ENCODE measurements at places on chromosomes 16 and 17.

- DNase-seq, result no peak
Measured at GRCh38 chr17:52134641-52135040, 23.9 kb downstream of the CA10 start.

DNA sequence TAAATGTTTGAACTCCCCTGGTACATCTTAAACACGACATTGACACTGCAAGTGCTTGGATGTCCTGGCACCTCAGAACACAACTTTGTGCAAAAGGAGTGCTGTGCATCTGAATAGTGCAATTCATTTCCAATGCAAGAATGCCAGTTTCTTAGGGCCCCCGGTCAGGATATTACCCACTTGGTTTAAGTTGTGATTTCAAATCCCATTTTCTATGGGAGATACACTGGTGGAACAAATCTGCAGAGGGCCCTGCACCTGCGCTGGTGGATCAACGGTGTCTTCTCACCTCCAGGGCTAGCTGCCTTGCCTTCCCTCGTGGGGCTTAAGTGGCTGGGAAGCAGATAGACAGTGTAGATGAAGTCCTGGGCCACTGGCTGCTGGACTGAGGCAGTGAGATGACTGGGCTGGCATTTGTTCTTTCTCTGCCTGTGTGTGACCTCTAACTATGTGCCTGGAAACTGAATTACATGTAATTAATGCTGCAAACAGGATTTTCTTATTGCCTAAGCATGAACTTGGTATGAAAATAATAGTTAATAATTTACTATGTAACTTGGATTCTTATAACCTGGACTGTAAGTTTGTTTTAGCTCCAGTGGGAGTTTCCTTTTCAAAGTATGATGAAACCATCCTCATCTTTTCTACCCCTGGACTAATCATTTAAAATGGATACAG, 20.9 kb downstream of the HAPSTR1 start:
- no peak for DNase-seq

DNA sequence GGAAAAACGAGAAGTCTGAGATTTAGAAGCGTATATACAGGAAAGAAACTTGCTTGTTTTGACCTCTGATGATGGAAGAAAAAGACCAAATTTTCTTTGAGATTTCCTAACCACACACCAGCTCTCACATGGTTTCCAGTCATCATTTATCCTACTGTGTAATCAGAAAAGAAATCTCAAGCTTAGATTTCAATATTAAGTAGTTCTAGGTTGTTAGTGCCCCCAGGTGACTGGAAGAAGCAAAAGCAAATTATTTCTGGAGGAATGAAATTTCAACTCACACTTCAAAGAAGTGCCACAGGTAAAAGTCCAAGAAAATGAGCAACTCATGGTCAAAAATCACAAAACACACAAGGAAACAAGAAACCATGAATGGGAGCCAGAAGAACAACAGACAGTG, 51.8 kb upstream of the KDM6B start:
- DNase-seq, result no peak

- no peak for DNase-seq
Measured at GRCh38 chr16:19842426-19843157, 42.1 kb downstream of the GPRC5B start.

- DNase-seq, result no peak
Measured at GRCh38 chr16:47056688-47057629, 83.5 kb upstream of the DNAJA2 start.

DNA sequence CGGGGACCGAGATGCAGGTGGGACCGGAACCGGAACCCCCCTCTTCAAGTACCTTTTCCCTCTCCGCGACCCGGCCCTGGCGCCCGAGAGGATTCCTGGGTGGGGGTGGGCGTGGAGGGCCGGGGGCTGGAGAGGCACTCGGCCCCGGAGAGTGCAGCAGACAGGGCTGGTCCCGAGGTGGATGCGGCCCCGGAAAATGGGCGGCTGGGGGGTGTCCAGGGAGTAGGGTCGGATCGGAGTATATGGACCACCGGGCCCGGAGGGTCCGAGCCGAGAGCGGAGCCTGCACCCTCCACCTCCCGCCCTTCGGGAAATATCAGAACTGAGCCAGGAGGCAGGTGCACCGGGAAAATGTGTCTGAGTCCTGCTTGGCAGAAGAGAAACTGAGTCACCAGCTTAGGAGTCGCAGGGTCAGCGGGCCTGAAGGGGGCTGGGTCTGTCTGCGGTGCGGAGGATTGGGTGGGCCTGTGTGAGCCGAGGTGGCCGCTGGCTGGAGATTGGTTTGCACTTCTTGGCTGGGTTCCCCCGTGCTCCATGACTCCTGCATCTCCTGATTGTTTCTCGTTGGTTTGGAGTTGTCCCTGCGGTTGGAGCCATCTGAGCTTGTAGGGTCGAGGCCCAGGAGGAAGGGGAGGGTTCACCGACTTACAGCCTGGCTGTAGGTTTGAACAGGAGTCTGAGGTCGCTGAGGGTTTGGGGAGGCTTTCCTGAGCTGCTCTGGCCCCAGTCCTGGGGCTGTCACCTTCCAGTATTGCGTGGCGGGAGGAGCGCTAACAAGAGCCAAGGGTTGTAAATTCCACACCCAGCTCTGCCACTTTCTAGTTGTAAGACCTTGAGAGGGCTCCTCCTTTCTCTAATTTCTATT, 518 bp downstream of the SH2B1 start:
- peak; percentile 73 for DNase-seq

DNA sequence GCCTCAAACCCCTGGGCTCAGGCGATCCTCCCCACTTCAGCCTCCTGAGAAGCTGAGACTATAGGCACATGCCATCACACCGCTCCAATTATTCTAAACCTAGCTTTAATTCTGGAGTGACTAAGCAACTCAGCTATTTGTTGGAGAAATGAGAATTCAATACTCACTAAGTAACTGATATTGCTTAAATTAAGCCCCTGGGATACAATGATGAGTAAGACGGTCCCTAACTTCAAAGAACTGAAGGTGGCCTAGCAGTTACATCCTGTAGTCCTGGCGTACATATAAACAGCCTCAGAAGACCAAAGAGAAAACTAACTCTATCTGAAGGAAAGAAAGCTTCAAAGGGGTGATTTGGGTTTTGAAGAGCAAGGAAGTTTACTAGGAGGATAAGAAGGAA, 25.0 kb downstream of the XPO6 start:
- no peak for DNase-seq

GRCh38 chr16:49931916-49932315, 76.0 kb upstream of the ZNF423 start:
- no peak for DNase-seq

DNA sequence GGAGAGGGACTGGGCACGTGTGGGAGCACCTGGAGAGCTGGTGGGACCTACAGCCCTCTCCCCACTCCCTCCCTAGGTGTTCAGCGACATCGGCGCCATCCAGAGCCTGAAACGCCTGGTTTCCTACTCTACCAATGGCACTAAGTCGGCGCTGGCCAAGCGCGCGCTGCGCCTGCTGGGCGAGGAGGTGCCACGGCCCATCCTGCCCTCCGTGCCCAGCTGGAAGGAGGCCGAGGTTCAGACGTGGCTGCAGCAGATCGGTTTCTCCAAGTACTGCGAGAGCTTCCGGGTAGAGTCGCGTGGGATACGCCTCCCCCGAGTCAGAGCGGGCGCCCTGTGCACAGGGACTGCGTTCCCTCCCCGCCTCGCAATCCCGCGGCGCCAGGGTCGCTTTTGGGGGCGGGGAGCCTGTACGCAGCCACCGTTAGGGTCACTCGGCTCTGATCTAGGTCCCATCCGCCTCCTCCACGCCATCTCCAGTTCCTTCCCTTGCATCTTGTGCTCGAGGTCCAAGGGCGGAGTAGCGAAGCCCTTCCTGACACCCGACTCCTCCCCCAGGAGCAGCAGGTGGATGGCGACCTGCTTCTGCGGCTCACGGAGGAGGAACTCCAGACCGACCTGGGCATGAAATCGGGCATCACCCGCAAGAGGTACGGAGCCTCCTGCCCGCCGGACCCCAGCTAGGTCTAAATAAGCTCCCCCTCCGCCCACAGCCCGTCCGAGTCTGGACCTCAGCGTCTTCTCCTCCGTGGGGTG, 13.0 kb downstream of the SARM1 start:
- DNase-seq, result peak; percentile 84

- DNase-seq, result peak; percentile 73
Measured at GRCh38 chr17:15490634-15491261, 23.3 kb upstream of the CDRT4 start.

DNA sequence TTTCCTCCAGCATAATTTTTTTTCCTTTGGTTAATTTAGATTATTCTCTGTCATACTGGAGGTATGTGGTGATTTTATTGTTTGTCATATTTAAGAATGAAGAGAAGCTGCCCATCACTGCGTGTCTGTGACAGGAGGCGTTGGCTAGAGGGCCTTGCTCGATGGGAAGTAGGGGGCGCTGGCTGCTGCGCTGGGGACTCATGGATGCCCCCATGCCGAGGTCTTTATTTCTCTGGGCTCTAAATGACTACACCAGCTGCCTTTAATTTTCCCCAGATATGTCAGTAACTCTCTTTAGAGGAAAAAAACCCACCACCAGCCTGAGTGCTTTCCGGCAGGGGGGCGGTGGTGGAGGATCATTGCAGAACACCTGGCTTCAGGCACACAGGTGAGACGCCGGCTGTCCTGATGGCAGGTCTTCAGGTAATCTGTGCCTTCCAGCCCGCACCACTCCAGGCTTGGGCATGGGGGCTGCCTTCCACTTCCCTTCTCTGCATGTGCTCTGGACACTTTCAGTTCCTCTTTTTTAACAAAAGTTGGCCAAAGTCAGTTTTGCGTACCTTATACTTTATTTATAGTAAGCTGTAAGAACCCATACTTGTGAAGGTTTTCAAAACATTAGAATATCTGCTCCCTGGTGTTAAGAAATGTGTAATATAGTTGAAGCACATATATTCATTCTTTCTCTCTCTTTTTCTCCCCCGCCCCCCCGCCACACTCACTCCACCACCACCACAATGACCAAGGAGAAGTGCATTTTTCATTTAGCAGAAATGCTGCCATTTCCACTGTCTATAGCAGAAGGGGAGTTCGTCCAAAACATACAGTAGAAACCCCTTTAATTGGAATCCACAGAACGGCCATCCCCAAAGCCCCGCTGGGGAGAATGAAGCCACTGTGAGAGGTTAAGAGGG, 192.7 kb downstream of the RPTOR start:
- no peak for DNase-seq

DNA sequence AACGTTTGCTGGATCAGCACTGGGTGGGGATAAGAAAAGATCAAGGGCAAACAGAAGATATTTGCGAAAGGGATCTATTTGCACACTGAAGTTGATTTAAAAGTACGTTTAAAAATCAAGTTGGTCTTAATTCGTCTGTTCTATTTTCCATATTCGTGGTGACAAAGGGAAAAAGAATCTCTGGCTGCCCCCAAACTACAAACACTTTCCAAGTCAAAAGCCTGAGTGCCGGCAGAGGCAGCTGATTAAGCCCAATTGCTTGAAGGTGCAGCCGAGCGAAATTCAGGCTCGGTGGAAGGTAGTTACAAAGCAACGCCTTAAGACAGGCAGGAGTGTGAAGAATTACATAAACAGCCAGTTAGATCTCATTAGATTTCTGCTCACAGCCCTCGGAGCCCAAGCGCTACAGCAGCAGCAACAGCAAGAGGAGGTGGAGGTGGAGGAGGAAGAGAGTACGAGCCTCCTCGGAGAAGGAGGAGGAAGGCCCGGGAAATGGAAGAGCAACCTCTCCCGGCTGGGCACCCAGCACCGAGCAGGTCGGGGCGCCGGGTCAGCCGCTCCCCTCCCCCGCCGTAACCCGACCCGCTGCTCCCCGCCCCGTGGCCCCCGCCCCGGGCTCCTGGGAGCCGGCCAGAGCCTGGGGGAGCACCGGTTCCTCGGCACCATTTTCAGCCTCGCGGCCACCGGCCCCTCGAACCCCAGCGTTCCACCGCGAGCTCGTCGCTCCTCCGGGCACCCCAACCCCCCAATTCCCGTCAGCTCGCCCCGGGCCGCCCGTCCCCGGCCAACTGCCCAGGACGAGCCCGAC, 890 bp downstream of the TOB1 start:
- DNase-seq, result peak; percentile 64

DNA sequence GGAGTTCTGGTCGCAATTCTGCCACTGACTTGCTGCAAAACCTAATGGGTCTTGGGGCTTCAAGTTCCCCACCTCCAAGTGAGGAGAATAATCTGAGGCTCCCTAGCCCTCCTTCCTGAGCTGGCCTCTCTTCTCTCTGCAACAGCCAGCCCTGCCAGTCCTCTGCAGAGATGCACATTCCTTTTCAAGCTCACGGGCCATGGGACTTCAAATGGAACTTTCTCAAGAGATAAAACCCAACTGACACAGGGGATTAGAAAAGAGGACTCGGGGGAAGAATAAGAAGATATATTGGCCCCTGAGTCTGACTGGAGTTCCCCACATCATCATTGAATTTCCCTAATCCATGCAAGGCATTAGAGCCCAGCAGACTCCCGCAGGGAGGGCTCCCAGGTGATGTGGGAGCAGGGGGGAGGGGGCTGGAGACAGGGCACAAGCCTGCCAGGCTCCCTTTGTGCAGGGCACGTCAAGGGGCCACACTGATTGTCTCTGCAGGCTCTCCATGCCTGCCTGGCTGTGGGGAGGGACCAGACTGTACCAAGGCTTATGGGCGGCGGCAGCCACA, 131.0 kb downstream of the CCDC144A start:
- DNase-seq, result no peak

- no peak for DNase-seq
Measured at GRCh38 chr17:15232517-15232915, 32.6 kb downstream of the PMP22 start.

DNA sequence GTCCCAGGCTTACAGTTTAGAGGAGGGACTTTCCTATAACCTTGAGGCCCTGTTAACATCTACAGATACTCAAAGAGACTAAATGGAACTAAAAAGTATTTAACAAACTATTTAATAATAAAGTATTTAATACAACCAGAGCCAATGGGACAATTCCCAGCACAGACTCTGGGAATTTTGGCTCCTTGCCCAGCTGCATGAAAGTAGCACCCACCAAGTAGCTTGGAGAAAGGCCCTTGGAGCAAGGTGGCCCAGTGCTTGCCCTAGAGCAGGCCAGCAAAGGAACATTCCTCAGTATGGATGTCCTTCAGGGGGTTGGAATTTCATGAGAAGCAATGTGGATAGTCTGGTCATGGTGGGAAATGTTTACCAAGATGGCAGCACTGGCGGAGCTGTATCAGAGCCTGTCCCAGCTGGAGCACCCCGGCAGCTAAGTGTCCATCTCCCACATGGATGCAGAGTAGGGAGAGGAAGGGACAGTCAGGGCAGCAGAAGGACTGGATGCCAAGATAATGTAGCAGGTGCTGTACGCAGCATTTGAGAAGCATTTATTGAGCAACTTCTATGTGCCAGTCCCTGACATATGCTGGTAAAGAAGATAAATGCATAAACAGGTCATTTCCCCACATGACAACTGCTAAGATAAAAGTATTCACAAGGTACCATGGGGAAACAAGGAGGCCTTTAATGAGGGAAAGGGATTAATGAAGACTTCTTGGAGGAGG, 5.2 kb upstream of the SMARCD2 start:
- DNase-seq, result no peak

GRCh38 chr17:72005332-72006163, 115.3 kb upstream of the SOX9 start:
- DNase-seq, result no peak

GRCh38 chr16:72848028-72848400, 199.9 kb downstream of the ZFHX3 start:
- DNase-seq, result no peak

Data from colonic mucosa (tissue), 4 donors.